Right ventricle myocardium inferior (tissue), 1 donor: ENCODE measurements at places on chromosomes 5 and 9. TPM values are rescaled to one million over a fixed set of nuclear protein-coding genes. Genes with fewer than 3 reads are reported as not detected.

DNA sequence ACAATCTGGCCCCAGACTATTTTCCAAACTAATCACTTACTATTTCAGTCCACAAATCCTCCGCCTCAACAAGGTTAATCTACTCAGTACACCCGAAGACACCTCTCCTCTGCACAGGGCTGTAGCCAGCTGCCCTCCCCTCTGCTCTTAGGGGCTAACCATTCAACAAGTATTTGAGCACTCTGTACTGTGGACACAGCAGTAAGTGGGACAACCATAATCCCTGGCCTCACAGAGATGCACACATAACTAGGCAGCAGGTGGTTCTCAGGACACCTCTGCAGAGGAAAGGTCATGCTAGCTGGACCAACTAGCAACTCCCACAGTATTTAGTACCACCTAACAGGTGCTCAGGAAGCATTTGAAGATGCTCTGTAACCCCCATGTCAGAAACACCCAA, 5.5 kb downstream of the CAMSAP1 start:
- DNase-seq: no peak

Gene IL4
- not detected for total RNA-seq

Gene KCNV2
- not detected for total RNA-seq

DNA sequence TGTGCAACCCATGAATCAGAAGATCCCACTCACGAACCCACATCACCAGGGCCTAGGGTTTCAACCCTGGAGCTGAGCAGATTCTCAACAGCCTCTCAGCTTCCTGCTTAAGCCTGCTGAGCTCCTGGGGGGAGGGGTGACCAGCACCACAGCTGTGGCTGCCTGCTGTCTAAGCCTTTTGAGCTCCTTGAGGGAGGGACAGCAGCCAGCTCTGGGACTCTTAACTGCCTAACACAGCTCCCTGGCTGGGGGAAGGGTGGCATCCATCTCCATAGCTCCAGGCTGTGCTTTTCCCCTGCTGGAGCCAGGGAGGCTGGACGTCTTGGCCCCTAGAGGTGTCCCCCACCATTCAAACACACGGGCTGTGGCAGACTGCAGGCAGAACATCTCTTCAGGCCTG, 250.3 kb downstream of the DMAC1 start:
- DNase-seq: no peak

Gene PCDHB9
- total RNA-seq: 1.3 TPM

GRCh38 chr5:143194206-143194605, 209.3 kb downstream of the NR3C1 start:
- DNase-seq: no peak

- no peak for DNase-seq
Observed at GRCh38 chr9:79004032-79004431, 567.7 kb upstream of the TLE4 start.

GRCh38 chr5:160342413-160342941, 27.9 kb downstream of the C1QTNF2 start:
- no peak for DNase-seq

Gene TRIM36
- total RNA-seq: 0.19 TPM

DNA sequence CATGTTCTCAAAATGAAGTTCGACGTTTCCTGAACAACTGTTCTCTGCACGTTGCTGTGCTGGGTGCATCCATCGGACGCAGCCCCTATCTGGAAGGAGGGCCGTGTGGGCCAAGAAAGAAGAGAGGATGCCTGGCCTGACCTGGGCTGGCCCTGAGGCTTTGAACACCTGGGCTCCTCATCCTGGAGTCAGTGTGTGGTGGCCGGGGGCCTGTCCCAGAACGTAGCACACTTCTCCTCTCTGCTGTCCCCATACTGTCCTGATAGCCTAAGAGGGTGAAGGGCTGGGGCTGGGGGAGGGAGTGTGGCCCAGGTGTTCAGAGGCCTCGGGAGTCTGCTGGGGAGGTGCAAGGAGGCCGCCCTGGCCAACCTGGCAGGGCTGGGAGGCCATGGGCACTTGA, 21.5 kb downstream of the COL5A1 start:
- no peak for DNase-seq

Gene ODF2
- 10.8 TPM for total RNA-seq

DNA sequence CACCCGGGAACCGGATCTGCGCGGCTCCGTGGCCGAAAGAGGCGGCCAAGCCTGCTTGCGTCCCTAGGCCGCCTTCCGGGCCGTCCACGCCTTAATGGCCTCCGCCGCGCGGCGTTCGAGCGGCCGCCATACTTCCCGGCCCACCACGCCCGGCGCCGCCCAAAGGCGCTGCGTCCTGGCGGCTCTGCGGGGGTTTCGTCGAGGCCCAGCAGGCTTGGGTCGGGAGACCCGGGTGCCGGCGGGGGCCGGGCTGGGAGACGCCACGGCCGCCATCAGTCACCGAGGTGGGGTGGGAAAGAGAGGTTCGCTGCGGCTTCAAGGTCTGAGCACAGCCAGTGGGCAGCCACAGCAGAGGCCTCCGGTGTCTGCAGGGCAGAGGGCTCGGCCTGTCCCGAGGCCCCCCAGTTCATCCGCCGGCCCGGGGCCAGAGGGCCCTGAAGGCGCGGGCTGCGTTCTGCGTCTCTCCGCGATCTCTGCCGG, 545.8 kb upstream of the CDH10 start:
- peak; percentile 35 for DNase-seq

DNA sequence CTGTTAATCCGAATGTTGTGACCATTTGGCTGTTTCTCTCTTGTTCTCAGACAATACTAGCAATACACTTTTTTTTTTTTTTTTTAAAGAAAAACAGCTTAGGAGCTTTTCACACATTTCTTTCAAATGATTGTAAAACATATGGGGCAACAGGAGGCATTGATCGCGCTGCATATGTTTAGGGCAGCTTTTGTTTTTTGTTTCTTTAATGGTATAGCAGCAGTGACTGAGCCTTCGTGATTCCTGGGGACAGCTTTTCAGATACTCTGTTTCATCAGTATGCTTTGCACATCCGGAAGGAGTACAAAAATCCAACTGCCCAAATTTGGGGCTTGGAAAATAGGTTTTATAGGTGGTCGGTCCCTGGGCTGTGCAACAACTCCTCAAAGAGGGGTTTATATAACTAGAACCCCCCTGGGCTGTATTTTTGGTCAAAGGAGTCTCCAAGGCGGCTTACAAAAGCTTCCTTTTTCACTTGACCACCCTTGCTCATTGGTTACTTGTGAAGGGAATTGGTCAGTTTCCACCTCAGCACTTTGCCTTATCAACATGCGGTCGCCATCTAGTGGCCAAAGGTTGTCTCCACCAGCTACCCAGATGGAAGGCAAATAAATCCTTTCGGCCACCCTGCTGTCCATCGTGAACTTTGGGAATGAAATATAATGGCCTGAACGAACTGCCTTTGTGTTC, 91.8 kb downstream of the PDE6A start:
- no peak for DNase-seq

DNA sequence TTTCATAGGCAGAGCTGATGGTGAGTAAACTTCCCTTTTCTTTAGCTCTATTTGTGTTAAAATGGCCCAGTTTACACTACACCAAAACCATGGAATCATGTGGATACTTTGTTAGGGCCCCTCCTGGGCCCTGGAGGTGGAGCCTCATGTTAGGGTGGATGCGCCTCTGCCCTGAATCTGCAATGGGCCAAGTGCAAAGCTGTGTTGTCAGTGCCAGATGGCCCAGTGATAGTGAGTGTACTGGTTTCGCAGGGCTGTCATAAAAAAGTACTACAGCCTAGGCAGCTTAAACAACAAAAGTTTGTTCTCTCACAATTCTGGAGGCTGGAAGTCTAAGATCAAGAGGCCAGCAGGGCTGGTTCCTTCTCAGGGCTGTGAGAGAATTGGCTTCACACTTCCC, 64.8 kb downstream of the HSPA4 start:
- DNase-seq: no peak

DNA sequence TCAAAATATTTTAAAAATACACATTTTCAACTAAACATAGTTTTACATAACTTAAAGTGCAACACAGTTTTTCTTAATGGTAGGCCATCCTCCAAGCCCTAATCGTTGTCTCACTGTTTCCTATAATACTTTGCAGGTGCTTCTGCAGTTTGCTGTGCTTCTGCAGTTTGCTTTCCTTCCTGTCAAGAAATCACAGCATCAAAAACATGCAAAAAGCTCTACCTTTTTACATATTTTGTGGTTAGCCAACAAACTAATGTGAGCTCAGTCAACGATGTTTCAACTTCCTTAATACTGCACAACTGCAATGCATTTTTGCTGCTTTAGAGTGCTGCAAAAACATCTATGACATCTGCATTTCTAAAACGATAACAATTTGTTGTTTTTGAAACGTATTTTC, 25.2 kb downstream of the EMB start:
- no peak for DNase-seq

Gene OR2V2
- not detected for total RNA-seq
